Suppressor macrophage (primary cell): ENCODE measurements at places on chromosomes 12 and 14.

DNA sequence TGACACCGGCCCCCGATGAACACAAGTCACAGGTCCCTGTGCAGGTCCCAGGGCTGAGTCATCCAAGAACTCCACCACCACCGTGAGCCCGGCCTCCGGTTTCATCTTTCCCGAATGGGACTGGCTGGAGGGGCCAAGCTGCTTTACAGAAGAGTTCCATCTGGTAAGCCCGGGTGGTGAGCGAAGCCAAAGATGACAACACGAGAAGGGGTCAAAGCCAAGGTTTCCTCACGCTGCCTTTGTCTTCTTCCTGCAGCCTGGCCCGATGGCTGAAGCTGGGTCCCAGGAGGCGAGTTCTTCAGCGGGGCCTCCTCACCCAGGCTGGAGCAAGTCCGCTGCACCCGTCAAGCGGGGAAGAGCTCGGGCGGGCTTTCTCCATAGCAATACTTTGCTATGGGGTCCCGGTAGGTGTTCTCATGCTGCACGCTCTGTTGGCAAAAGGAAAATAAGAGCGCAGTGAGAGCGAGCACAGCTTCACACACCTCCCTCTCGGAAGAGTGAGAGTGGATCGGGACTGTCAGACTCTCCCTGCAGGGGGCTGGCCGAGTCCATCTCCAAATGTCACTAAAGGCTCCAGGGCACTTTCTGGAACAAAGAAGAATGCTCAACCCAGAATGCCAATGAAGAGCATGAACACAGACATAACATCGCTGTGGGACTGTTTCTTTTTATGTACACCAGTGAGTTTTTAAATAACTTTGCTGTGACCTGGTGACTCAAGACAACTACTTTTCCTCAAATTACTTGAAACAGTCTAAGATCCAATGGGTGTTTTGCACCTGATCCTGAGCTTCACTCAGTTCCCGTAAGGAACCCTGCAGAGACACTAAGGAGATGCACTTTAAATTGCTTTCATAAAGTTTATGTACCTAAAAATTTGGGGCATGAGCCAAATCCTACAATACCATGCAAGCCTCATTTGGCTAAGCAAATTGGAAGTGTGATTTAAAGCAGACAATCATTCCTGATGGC, 20.1 kb downstream of the SPRING1 start:
- DNase-seq = no peak

DNA sequence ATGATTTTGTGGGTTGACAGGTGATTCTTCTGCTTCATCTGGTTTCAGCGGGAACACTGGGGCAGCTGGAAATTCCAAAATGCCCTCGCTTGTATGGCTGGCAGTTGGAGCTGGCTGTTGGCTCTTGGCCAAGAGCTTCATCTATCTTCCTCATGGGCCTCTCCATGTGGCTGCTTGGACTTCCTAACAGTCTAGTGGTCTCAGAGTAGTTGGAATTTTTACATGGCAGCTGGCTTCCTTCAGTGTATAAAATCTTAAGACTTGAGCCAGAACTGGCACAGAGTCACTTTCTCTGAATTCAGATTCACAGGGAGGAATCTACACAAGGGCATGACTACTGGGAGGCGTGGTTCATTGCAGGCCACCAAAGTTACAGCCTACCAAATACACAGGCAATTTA, 204.9 kb upstream of the RMST start:
- no peak for DNase-seq

GRCh38 chr12:24500831-24501230, 448.1 kb downstream of the BCAT1 start:
- no peak for DNase-seq

GRCh38 chr12:109241936-109242335, 67.1 kb downstream of the FOXN4 start:
- DNase-seq = no peak

GRCh38 chr12:80001562-80001961, 66.7 kb upstream of the PPP1R12A start:
- DNase-seq = no peak
